ENCODE measurements at places on chromosomes 3 and 15.

GRCh38 chr3:146163584-146163983 lies 2.6 kb upstream of the PLOD2 start:
- DNase-seq: no peak

DNA sequence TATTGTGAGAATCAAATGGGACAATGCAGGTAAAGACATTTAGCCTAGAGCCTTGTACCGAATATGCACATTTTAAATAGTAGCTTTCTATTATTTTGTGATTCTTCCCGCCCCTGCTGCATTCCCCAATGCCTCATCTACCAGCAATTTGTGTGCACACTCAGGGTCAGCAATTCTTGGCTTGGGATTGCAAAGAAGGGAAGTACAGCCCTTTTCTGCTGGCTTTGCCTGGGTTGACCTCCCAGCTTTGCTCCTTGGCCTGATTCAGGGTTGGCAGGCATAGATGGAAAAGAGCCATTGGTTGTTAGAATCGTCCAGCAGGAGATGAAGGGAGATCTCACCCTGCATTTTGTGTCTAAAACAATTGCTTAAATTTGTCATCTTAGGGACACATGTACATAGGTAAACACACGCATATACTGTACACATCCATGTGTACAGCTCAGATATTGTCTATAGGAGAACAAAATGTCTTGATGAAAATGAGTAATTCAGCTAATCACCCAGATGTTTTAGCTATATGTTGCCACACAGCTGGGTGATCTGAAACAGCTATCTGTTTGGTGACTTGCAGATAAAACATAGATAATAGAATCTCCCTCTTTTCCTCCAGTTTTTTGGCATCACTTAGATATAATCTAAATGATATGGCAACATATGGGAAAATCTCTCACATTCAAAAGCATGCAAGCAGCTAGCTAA lies 340.9 kb upstream of the TBL1XR1 start:
- no peak for DNase-seq

- no peak for DNase-seq
Observed at GRCh38 chr15:27937851-27938250, 161.3 kb downstream of the OCA2 start.

- no peak for DNase-seq
Observed at GRCh38 chr15:55900019-55900418, 93.4 kb downstream of the NEDD4 start.

- no peak for DNase-seq
Observed at GRCh38 chr3:184680385-184681345, 31.2 kb downstream of the MAGEF1 start.

DNA sequence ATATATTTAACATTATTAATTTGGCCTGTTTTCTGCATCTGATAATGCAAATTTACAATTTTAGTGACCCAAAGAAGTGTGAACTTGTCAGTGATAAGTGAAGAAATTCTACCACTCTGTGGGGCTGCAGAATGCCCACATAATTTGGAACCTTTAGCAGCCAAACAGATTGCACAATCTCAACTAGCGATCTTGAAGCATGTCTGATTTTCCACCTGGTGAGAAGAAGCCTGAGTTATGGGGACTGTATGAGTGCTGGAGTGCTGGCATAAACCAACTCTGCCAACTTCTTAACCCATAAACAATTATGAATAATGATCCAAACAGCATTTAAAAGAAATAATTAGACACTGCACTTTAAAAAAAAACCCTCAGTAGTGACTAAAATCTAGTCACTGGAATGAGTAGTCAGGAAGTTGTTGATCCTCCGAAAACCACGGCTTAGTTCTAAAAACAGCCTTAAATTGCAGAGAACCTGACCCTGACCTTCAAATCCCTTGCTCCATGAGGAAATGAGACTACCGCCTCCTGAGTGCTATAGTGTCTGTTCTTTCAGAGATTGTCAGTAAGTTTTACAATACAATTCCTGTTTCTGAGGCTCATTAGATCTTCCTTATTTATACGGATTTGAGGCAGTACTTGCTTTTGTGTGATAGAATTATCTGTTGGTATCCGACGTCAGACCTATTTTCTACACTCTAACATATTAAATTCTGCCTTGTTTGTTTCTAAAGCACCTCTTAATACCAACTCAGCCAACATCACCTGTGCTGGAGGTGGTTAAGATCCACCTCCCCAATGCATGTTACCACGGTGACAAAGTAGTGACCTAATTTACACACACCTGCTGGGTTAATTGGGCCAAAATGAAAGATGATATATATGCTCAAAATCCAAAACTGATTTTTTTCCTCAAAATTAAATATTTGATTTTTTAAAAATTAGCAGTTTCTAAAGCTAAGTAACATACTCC lies 267.7 kb downstream of the ZBTB20 start:
- no peak for DNase-seq

Data from stimulated activated CD4-positive, alpha-beta T cell treated with anti-CD3 and anti-CD28 coated beads, TNF-alpha, amount 100 ng/mL, for 1 hour (primary cell).